T-helper 17 cell (primary cell): ENCODE measurements at places on chromosomes 2 and 18. TPM values are rescaled to one million over a fixed set of nuclear protein-coding genes. Genes with fewer than 3 reads are reported as not detected.
A peak's percentile ranks its signal among the peaks of the same experiment; 100 is the strongest.

DNA sequence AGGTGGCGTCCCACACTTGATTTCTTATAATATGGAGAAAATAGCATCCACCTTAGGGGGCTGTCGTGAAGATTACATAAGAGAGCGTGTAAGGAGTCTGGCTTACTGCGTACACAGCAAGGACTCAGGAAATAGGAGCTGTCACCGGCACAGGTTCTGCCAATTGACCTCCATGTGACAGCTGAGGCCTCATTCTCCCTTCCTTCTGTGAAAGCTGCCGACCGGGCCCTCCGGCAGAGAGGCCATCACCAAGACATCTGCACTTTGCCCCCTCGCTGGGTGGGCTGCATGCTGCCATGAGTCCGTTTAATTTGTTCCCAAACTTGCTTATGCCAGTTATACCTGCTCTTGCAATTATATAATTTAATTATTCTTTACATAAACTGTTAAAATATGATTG lies 27.7 kb downstream of the HS1BP3 start:
- H3K36me3 ChIP-seq, result peaks cover 5% of the 10 kb centered on the region
- no peak overlapping the region for H3K27ac ChIP-seq
- H3K27me3 ChIP-seq, result no peaks in the 10 kb centered on the region
- DNase-seq, result no peak

GRCh38 chr2:105125428-105125827 lies 87.6 kb downstream of the MRPS9 start:
- H3K4me1 ChIP-seq, result no peaks in the 10 kb centered on the region
- peaks cover 30% of the 10 kb centered on the region for H3K27me3 ChIP-seq
- no peaks in the 10 kb centered on the region for H3K36me3 ChIP-seq

Gene MOGAT1
- not detected for total RNA-seq

Gene MARCHF4
- not detected for total RNA-seq

GRCh38 chr2:161580426-161580825 lies 43.8 kb upstream of the SLC4A10 start:
- H3K4me1 ChIP-seq, result no peaks in the 10 kb centered on the region
- DNase-seq, result no peak
- H3K27ac ChIP-seq, result no peak overlapping the region
- no peak overlapping the region for H3K4me3 ChIP-seq

DNA sequence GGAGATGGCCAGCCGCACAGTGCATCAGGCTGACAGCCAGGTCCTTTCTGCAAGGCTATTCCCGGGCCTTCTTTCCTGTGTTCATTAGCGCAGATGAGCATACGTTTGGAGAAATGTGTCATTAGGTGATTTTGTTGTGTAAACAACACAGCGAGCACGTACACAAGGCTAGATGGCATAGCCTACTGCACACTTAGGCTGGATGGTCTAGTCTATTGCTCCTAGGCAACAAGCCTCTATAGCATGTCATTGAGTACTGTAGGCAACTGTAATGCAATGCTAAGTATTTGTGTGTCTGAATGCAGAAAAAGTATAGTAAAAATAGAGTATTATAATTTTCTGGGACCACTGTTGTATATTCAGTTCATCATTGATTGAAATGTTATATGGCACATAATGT lies 50.9 kb upstream of the PHLPP1 start:
- no peak overlapping the region for H3K27ac ChIP-seq
- peaks cover under 1% of the 10 kb centered on the region for H3K4me1 ChIP-seq
- no peaks in the 10 kb centered on the region for H3K36me3 ChIP-seq

Gene PROM2
- 0.77 TPM for total RNA-seq

Gene STK16
- total RNA-seq, result 17.2 TPM

Gene SERPINB11
- not detected for total RNA-seq

GRCh38 chr2:136305517-136306192 lies 187.7 kb upstream of the CXCR4 start:
- H3K27ac ChIP-seq, result peak overlapping the region; percentile 51
- DNase-seq, result no peak
- H3K4me3 ChIP-seq, result no peak overlapping the region

Gene C2orf92
- 12.5 TPM for total RNA-seq

- no peaks in the 10 kb centered on the region for H3K4me1 ChIP-seq
- H3K4me3 ChIP-seq, result no peak overlapping the region
- no peaks in the 10 kb centered on the region for H3K27me3 ChIP-seq
- H3K27ac ChIP-seq, result no peak overlapping the region
- no peaks in the 10 kb centered on the region for H3K36me3 ChIP-seq
These were observed 65.2 kb upstream of the CTDP1 start for GRCh38 chr18:79614211-79614955.

GRCh38 chr2:72154386-72154975 lies 6.8 kb upstream of the CYP26B1 start:
- H3K4me3 ChIP-seq, result no peak overlapping the region
- no peak overlapping the region for H3K27ac ChIP-seq
- peaks cover 9% of the 10 kb centered on the region for H3K4me1 ChIP-seq
- DNase-seq, result no peak
- H3K27me3 ChIP-seq, result peaks cover 86% of the 10 kb centered on the region

Gene SKOR2
- not detected for total RNA-seq

DNA sequence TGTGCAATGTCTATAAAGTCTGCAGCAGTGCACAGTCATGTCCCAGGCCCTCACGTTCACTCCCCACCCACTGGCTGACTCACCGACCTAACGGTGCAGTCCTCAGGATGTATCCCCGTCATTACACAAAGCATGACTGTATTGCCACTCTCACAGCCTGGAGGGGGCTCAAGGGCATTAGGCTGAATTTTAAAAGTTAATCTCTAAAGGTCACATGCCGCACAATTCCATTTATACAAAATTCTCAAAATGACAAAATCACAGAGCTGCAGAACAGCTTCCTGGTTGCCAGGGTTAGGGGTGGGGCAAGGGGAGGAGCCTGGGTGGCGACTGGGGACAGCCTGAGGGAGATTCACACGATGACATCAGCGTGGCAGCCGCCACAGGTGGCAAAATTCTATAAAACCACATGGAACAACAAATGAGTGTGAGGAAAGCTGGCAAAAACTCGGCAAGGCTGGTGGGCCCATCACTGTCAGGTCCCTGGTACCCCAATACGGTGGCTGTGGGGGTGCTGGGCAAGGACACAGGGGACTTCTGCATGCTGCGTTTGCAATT lies 97.6 kb downstream of the NDUFA10 start:
- peaks cover 18% of the 10 kb centered on the region for H3K4me1 ChIP-seq
- H3K36me3 ChIP-seq, result no peaks in the 10 kb centered on the region
- DNase-seq, result peak; percentile 55
- H3K27me3 ChIP-seq, result peaks cover 6% of the 10 kb centered on the region
- peak overlapping the region; percentile 94 for H3K27ac ChIP-seq
- H3K4me3 ChIP-seq, result peak overlapping the region; percentile 85

DNA sequence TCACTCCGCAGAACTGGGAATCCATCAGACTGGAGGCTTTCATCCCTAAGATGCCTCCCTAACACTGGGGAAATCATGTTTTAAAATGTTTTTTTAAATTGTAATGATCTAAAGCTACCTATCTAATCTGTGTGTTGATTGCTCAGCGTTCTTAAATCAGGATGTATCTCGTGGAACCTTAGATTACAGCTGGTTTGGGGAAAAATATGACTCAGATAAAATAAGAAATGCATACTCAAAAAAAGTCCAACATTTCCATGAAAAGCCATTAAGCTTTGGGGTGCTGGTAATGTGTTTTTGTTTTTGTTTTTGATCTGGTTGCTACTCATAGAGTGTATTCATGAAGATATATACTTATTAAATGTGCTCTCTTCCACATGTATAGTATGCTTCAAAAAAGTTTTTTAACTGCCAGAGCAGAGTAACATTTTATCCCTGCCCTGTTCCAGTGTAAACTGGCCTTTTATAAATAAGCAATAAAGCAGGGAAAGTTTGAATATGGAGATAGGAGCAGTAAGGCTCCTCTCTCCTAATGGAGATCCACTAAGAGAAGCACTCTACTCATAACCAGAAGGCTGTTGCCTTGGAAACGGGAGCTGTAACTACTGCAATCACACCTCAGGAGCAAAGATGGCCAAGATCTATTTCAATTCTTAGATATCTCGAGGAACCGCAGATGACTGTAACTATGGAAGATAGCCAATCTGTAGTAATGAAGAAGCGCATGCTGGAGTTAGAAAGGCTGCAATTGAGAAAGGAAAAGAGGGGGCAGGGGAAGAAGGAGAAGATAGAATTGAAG lies 41.6 kb downstream of the ANKRD44 start:
- no peaks in the 10 kb centered on the region for H3K27me3 ChIP-seq
- H3K27ac ChIP-seq, result peak overlapping the region; percentile 91
- no peak for DNase-seq
- H3K36me3 ChIP-seq, result no peaks in the 10 kb centered on the region

DNA sequence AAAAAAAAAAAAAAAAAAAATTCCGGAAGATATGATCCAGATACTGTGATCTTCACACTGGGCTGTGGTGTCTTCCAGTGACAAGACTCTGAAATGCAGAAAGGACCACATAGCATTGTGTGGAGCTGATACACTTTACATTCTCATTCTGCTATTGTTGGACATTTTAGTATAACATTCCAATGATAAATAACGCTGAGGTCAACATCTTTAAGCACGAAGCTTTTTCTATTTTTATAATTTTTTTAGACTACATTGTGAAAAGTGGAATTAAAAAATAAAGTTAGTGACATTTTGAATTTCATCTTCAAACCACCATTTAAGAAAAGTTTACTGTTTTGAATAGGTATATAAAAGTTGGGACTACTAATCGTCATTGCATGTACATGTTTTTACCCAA lies 62.7 kb downstream of the CDCA7 start:
- no peak for DNase-seq
- H3K4me3 ChIP-seq, result no peak overlapping the region
- no peak overlapping the region for H3K27ac ChIP-seq
